Keratinocyte (primary cell): ENCODE measurements at places on chromosomes 3 and 15.

GRCh38 chr3:143825513-143825912, 22.8 kb downstream of the SLC9A9 start:
- no peak for DNase-seq

DNA sequence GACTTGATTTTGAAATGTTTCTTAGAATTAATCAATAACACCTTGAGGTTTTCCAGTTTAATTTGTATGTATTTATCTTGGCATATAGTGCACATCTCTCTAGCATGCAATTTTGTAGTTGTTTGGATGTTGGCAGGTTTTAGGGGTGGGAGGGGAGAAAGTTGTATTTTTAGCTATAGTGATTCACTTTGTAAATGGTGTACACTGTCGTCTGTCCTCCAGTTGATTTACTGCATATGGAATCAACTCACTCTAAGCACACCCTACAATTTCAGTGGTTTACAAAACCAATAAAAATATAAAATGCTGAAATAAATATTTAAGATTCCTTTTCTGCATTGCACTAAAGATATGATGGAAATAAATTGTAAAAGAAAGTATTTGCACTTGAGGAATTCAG, 199.1 kb downstream of the CDIN1 start:
- DNase-seq = no peak

DNA sequence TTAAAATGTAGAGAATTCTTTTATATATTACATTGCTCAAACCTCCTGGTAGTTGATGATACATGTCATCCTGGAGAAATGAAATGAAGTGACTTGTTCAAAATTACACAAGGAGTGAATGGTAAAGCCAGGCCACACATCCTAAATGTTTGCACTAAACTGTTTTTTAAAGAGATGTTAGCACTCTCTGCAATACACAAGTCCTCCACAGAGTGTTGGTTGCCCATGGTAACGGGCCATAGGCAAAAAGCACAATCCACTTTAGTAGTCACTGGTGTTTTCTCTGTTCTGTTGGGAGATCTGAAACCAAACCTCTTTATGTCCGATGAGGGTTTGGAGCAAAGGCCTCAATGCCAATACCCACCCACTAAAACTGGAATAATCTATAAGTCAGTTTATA, 907.4 kb downstream of the NTRK3 start:
- no peak for DNase-seq

- DNase-seq = no peak
Observed at GRCh38 chr15:43105077-43105736, 631 bp downstream of the UBR1 start.

- DNase-seq = no peak
Observed at GRCh38 chr3:42984701-42985100, 5.6 kb downstream of the GASK1A start.

DNA sequence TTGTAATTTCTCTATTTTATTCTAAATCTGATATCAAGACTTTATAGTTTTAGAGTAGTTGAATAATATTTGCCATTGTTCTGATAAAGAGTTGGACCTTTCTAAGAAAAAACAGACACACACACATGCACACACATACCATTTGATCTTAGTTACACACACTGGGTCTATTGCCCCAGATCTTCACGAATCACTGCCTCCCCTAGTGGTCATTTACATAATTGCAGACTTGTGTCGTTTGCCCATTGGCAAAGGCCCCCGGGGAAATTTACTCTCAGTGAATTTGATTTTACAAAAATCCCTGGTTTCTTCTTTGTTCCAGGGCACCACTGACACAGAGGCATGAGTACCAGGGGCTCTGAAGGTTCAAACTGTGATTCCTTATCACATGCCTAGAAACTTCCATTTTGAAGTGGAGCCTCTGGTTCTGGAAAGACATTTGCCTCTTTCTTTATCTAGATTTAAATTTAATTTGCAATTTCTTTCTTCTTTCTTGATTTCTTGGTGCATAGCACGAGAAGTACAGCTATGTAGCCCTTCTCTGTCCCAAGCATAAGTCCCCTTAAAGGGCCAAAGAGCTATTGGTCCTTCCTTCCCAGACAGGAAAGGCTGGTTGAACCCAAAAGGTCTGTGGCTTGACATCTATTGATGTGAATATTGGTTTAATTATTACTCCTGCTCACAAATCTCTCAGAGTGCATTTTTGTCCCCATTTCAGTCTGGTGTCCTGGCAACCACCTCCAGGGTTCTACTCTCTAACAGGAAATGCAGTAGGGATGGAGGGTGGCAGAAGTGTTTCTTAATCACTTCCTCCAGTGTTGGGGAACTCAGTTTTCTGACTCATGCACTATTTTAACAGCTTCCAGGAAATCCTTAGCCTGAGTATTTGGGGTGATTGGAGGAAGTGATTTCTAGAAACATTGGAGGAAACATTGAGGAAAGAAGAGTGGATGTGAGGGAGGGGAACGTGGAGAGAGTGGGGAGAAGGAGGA, 32.4 kb upstream of the SLC6A11 start:
- no peak for DNase-seq

GRCh38 chr15:88623061-88623460, 1.9 kb downstream of the AEN start:
- DNase-seq = peak; percentile 67

- peak; percentile 30 for DNase-seq
Observed at GRCh38 chr3:151156618-151157216, 46.3 kb downstream of the GPR171 start.

DNA sequence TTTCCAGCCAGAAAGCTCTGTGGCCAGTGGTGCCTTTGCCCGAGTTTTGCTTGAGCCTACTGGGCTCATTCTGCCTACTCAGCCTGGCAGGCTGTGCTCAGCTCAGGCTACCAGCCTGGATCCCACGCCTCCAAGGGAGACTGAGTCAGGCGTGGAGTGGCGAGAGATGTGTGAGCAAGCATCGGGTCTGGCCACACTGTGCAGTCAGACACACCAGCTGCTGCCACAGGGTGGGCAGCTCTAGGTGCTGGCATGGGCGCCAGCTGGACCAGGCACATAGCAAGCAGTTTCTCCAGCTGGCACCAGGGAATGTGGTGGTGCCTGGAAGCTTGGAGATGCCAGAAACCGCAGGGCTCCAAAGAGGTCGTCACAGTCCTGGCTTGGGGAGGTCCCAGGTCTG, 498.5 kb upstream of the CNTN4 start:
- DNase-seq = no peak

DNA sequence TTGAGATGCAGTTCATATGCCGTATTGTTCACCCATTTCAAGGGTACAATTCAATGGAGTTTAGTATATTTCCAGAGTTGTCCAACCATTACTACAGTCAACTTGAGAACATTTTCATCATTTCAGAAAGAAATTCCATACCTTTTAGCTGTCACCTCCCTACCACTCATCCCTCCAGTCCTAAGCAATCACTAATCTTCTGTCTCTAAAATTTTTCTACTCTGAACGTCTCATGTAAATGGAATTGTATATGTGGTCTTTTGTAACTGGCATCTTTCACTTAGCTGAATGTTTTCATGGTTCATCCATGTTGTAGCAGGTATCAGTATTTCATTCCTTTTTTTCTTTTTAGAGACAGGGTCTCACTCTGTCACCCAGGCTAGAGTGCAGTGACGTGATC, 51.1 kb downstream of the CMTM7 start:
- DNase-seq = no peak

- DNase-seq = no peak
Observed at GRCh38 chr3:4850211-4850927, 128.9 kb upstream of the BHLHE40 start.

DNA sequence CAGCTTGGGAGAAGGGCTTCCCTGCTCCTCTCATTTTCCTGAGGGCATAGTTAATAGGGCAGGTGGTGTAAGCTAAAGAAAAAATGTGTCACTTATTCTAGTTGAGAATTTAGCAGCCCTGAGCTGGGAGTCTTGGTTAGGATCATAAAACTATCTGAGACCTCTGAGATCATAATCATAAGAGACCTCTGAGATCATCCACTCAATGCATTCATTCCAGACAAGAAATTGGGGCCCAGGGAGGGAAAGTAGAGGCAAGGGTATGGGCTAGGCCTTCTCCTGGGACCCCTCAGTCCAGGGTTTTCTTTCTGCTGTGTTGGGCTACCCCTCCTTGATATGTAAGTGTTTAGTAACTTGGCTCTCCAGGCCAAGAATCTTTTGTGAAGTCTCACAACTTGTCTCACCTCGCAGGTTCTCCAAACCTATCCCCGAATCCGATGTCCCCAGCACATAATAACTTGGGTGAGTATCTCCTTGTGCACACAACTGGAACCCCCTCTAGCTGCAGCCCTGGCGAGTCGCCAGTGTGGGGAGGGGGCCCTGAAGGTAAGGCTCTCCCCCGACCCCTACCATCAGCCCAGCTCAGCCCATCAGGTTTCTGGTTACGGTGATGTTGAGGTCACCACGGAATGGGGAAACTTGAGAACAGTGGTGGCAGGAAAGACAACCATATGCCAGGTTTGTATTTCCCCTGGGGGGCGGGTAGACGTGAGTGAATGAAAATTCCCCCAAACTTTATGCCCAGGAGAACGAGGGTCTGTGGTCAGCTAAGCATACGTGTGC, 84.1 kb downstream of the AAGAB start:
- no peak for DNase-seq

GRCh38 chr15:60478566-60479360, at the start of gene ICE2:
Gene ICE2, minus strand, starts transcription at chr15:60479142. Its CDS starts 1,165 bp downstream, at chr15:60477977.
- peak; percentile 60 for DNase-seq

- no peak for DNase-seq
Observed at GRCh38 chr3:142270407-142270806, 45.0 kb upstream of the GK5 start.

DNA sequence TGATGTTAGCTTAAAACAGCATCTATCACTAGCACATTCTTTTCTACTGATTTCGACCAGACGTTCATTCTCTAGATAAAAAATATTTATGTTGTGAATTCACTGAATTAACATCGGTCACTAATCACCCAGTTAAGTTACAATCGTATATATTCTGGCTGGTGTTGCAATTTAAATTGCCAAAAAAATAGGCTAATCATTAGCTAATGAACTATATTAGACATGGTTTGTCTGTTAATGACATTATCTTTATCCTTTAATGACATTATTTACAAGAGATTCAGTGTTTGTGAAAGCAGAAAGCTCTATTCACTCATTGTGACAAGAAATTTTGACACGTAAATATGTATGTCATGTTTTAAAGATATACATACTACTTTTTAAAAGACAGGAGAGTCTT, 6.7 kb downstream of the GHSR start:
- no peak for DNase-seq

DNA sequence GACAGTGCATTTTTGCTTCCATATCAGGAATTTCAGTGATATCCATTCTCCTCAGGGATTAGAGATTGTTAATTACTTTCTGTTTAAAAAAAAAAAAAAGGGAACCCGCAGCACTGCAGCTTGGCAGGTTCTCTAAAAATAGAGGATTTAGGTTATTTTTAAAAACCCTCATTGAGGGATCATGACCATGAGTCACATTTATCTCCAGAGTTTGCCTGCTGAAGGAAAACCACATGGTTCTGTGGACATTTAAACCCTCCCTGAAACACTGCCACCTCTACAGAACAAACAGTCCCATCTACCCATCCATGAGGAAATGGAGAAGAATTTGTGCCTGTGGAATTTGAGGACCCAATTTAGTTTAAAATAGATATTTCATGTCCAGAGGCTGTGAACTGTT, 66.2 kb upstream of the UBE2E1 start:
- DNase-seq = no peak

- no peak for DNase-seq
Observed at GRCh38 chr3:107189158-107189791, 188.0 kb upstream of the CCDC54 start.

- DNase-seq = no peak
Observed at GRCh38 chr3:134721214-134721613, 70.4 kb upstream of the KY start.

DNA sequence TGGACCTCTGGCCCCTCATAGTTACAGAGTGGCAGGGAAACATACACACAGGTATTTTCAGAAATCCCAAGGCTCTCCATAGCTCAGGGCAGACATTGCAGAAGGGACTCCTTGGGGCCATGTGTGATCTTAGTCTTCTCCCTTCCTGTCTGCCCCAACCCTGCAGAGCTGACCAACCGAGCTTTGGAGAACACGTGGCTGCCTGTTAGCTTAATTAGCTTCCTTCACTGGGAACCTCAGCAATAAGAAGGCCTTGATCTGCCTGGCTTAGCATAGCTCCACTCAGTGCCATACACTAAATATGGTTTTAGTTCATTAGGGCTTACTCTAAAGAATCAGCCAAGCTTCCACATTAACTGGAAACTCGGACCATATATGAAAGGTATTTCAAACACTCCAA, 12.3 kb downstream of the LYZL4 start:
- no peak for DNase-seq

DNA sequence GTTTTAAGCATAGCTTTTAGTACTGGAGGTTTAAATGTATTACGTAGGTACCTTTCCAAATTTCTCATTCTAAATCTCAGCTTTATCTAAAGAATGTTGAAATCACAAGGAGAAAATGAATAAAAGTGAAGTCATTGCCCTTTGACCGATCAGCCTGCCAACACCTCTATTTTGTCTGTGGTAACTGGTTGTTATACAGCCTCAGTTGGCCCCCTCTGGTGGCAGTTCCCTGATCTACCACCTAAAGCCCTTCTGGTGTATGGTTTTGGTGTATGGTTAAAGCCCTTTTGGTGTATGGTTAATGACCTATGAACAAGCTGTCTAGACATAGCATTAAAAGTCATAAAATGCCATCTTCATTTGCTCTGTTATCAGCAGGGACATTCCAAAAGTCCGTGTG, 378.2 kb upstream of the AZI2 start:
- no peak for DNase-seq

DNA sequence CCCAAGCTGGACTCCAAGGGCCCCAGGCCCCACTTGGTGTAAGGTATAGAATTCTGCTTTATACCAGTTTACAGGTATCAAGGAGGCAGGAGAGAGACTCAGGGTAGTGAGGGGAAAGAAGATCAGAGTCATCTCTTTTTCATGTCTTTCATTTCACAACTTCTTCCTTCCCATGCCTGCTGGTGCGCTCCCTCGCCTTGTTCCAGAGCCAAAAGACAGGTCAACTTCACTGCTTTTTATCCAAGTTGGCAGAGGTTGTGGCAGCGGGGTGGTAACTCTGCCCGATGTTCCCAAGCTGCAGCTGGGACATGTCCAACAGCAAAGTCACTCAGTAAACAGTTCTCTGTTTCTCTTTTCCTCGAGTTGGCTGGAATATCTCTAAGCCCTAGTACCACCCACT, 86.3 kb upstream of the TCF12 start:
- DNase-seq = no peak

DNA sequence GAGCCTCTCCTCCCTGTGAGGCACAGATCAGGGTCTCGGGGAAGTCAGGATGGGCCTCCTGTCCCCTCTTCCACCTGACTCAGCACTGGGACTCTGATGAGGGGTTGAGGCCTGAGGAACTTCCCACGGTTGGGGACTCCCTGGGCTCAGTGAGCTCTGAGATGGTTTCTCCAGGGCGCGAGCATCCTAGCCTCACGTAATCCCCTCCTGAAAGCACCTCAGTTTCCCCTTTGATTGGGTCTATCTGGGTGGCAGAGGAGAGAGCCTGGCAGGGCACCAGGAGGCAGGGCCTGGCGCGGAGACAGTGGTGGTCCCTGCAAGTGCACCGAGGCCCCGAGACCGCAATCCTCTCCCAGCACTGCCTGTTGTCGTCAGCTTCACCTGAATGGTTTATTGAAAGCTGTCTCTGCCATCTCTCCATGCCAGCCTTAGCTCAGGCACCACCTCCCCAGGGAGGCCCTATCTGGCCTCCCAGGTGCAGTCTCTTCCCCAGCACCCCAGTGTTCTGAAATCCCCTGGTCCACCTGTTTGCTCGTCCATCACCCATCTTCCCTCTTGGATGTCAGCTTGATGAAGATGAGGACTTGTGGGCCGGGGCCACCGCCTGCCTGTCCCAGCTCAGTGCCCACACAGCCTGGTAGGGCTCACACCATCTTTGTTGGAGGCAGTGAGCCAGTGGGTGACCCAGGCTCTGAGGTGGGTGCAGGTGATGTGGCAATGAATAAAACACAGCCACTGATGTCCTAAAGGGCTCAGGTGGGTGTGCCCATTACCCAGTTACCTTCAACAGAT, 52.2 kb upstream of the PCSK6 start:
- DNase-seq = no peak
